Fibroblast of upper back skin (primary cell): ENCODE measurements at places on chromosomes 2 and 18.

DNA sequence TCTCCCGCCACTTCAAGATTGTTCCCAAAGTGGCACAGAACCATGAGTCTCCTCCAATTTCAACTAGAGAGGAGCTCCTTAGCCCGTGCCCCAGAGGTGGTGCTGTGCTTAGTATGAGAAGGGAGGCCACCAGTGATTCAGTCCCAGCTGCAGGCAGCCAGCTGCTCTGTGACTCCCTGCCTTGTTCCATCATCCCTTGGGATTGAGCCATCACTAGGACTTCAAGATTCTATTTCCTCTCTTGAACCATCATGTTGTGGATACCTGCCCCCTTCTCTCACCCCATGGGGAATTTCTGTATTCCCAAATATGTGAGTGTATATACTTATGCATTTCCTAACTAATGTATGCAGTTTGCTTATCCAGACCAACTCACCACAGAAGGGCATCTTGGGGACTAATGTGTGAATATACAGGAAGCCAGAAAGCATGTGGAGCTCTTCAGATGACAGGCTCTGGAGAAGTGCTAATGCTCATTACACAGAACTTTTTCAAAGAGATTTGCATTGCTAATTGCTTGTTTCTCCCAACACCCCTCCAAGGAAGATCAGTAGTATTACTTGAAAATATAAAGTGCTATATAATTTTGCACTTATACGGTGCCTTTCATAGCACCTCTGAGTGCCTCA is 111.0 kb upstream of the MAP3K20 start:
- DNase-seq: no peak

DNA sequence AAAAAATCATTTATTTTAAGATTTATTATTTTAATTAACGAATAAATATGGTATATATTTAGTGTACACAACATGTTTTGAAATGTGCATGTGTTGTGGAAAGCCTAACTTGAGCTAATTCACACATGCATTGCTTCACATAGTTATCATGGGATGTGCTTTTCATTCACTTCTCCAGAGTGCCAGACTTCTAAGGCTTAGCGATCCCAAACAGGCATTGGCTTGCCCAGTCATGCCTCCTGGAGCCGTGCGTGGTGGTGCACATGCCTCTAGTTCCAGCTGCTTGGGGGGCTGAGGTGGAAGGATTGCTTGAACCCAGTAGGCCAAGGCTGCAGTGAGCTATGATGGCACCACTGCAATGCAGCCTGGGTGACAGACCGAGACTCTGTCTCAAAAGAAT is 40.5 kb downstream of the ARHGEF4 start:
- no peak for DNase-seq

DNA sequence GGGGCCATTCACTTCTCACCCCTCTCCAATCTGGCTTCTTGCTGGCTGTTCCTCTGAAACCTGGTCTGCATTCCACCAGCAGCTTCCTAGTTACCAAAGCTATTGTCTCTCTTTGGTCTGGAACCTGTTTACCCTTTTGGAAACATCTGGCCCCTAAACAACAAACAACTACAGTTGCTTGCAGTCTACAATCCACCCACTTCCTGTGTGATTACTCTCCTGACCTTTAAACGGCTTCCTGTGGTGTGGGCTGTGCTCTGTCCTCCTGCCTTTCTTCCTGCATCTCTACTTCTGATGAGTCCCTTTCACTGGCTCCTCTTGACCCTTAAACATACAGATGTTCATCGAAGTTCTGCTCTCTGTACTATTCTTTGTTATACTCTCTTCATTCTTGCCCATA is 303.8 kb downstream of the TDRD15 start:
- DNase-seq: no peak

DNA sequence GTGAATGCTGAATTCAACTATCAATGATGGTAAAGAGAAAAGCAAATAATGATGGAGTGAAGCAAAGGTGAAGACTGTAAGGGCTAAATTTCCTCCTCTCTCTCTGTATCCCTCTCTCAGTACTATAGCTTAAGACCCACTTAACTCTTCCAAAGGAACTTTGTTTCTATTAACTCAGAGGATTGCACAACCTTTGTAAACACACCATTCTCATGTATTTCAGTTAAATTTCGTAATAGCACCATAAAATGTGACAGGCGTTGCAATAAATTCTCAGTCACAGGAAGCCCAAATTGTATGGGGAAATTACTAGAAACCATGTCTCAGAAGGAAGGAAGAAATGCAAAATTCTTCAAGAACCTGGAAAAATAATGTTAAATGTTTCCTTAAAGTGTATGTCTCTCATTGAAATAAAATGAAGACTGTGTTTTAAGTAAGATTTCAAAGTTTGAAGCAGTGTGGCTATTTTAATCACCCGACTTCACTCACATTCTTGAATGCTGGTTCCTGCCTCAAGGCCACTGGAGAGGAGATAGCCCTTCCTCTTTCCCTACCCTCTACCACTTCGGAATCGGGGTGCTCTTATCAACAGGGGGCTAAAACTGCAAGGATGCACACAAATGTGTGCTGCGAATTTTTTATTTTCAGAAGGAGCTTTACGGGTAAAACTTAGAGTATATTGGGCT is 112.1 kb downstream of the FTCDNL1 start:
- peak; percentile 55 for DNase-seq

DNA sequence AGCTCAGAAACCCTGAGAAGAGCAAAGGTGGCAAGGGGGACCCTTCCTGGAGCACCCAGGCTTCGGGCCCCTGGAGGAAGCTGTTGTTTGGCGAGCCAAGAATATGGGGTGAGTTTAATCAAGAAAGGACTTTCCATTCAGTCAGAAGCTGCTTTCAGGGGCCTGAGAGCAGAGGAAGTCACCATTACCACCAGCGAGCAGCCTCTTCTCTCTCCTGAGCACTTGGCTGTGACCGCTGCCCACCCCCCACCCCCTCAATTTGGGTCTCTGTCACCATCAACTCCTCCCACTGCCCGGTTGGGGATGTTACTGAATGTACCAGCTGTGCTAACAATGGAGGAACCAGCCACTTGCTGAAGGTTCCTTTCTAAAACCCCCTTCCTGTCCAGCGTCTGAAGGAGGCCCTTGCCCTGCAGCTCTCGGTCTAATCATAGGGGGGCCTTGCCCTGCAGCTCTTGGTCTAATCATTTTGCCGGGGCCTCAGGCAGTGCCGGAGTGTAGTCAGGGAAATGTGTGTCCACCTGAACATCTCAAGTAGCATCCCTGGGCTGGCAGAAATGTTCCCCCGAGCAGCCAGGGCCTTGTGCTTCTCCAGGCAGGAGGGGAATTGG is 943 bp downstream of the INPP5D start:
- DNase-seq: no peak

DNA sequence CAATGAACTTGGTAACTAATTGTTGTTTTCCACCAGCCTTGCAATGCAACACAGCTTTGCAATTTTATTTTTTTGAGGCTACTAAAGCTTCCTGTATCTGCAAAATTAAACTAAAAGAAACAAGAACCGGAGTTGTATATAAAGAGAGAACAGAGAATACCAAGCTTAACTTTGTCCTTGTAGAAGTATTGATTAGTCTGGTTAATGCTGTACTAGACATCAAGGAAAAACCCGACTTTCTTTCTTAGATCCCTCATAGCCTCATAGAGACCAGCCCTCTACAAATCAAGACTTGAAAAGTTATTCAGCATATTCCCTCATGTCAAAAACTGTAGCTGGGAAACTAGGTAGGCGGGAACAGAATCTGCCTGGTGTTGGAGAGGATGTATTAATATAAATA is 1.7 kb upstream of the ASAP2 start:
- no peak for DNase-seq

- peak; percentile 77 for DNase-seq
Observed at GRCh38 chr18:70366174-70366573, 77.3 kb downstream of the SOCS6 start.

DNA sequence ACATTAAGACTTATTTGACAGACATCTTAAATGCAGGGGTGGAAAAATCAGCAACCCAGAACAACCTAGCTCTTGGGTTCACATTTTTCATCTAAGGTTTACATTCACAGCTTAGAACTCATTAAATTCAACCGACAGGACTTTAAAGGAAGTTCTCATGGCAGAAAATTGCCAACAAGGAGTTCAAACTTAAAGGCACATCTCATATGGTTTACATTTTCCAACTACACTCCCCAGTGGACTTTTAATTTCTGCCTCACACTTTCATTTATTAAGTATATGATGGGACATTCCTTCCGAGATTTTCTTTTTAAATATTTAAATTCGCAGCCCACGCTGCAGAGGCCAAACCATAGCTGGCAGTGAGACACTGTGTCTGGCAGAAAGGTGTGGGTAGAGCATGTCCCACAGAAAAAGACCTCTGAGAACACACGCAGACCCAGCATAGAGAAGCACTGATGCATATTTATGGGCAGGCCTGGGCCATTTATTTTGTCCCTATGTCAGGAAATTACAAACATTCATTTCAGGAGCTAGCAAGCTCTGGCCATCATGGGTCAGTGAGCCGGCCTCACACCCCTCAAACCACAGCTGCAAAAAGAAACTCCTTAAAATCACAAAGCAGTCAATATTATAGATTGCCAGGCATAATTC is 46.3 kb downstream of the STK39 start:
- DNase-seq: no peak

DNA sequence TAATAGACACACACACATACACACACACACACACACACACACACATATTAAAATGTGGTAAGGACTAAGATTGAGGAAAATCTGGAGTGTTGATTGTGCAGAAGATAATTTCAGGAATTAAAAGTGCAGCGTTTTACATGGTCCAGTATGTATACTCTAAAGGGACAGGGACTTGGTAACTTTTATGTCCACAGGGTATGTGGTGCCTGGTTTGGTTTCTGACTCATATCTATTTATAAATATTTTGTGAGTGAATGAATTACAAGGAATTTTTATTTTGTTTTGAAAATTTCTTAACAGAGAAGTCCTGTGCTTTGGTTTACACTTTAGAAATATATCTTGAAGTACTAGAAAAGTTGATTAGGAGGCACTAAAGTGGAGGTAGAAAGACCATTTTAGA is 287.7 kb upstream of the NXPH2 start:
- DNase-seq: no peak

DNA sequence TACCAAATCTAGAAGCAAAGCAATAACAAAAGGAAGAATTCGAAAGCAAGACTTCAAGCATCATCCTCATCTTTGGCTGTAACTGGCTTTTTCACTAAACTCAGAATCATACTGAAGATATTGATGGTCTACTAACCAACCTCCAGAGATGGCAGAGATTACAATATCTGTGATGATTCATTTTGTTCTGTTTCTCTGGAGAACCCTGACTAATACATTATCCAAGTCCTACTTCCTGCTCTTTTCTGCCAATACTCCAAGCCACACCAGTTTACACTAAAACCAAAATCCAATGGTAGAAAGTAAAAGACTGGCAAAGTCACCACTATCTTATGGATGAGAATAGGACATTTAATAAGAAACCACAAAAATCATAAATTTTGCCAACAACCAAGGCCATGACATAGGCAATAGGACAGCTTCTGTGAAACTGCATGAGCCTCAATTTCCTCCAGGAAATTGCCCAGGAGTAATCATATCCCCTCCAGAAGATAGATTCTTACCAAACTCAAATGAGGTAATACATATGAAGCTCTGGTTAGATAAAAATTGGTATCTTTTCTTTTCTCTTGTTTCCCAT is 159.8 kb downstream of the METTL4 start:
- peak; percentile 78 for DNase-seq

- DNase-seq: no peak
Observed at GRCh38 chr2:239540174-239540573, 139.4 kb upstream of the HDAC4 start.

DNA sequence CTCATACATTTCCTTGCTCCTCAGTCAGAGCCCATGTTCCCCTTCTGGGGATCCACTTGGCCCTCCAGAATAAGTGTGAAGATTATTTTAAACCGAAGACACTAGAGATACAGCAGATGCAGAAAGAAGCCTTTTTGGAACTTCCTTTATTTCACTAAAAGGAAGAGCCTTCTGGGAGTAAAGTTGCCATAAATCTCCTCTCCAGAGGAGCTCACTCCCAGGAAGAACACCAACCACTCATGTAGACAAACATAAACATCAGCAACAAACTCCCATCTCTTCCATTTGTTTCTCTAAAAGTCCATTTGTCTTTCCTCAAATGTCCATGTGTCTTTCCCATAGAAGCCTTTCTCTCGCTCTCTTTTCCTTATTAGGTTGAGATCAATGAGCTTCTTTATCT is 62.4 kb upstream of the MSH6 start:
- no peak for DNase-seq

- DNase-seq: no peak
Observed at GRCh38 chr18:31197676-31198075, 35.0 kb upstream of the DSC1 start.

GRCh38 chr2:120511947-120512710 is 166.2 kb downstream of the INHBB start:
- no peak for DNase-seq

GRCh38 chr2:69046221-69046662 is 33.3 kb downstream of the ANTXR1 start:
- peak; percentile 53 for DNase-seq

- DNase-seq: peak; percentile 6
Observed at GRCh38 chr18:31241900-31242409, 76.0 kb upstream of the DSG1 start.

- DNase-seq: no peak
Observed at GRCh38 chr2:230644356-230644935, 68.2 kb upstream of the CAB39 start.

DNA sequence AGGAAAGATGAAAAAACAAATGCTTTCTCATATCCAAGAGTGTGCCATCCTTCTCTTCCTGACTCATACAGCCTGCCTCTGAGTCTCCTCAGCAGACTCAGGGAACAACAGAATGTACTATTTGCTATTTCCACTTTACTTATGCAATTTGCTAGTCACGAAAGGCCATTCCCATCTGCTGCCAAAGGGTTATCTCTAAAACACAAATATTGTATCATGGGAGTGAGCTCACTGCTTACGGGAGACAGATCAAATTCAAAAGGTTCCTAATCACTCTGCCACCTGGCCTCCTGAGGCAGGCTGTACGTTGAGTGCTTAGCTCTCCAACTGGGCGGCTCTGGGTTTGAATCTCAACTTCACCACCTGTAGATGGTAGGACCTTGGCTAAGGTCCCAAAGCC is 92.0 kb downstream of the GAREM1 start:
- DNase-seq: no peak

GRCh38 chr2:234406085-234406484 is 90.8 kb downstream of the ARL4C start:
- no peak for DNase-seq

DNA sequence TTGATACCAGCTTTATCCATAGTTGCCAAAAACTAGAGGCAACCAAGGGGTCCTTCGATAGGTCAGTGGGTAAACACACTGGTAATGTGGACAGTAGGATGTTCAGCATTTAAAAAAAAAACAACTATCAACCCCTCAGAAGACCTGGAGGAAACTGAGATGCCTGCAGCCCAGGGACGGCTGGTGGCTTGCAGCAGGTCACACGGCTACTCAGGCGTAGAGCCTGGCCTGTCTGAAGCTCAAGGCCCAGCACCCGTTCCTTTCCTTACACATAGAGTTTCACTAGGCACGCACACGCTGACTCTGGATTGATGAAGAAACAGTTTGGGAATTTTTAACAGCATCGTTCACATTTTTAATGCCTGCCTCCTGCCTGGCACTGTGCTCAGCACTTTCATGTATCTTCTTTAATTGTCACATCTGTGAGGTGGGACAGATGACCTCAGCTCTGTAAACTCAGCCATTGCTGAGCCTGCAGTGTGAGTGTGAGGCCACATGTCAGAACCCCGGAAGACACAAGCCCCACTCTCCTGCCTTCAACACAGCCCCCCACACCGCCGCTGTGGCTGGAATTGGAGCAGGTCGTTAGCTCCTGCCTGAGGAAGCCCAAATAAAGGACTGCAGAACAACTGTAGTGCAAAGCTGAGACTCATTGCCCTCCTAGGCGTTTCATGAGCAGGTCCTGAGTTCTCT is 40.7 kb downstream of the TRAPPC12 start:
- DNase-seq: no peak

GRCh38 chr2:14516844-14517243 is 115.7 kb upstream of the LRATD1 start:
- peak; percentile 98 for DNase-seq
